ENCODE measurements at places on chromosomes 11 and 22.

GRCh38 chr22:17891481-17892167, 117.4 kb upstream of the BID start:
- no peak for DNase-seq

GRCh38 chr11:125871391-125872137, 15.9 kb upstream of the HYLS1 start:
- DNase-seq, result peak; percentile 21

- no peak for DNase-seq
Observed at GRCh38 chr11:11480971-11481370, 127.9 kb upstream of the CSNK2A3 start.

GRCh38 chr11:125207866-125208425, 43.4 kb downstream of the PKNOX2 start:
- DNase-seq, result no peak
